ENCODE measurements at places on chromosomes 1 and 21.

DNA sequence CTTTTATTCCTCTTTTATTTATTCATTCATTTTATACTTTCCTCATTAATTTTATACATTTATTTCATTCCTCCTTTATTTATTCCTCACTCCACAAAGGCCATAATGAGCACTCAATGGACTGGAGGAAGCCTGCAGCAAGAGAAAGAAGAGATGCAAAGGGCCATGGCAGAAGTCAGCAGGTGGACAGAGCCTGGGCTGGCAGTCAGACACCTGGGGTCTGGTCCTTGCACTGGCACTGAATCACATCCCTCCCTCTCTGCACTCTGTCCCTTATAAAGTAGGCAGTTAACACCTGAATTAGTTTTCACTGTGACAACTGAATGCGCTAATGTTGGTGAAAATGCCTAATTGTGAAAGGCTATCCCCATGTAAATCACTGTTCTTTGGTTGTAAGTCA, 38.6 kb downstream of the FAM78B start:
- DNase-seq = no peak

DNA sequence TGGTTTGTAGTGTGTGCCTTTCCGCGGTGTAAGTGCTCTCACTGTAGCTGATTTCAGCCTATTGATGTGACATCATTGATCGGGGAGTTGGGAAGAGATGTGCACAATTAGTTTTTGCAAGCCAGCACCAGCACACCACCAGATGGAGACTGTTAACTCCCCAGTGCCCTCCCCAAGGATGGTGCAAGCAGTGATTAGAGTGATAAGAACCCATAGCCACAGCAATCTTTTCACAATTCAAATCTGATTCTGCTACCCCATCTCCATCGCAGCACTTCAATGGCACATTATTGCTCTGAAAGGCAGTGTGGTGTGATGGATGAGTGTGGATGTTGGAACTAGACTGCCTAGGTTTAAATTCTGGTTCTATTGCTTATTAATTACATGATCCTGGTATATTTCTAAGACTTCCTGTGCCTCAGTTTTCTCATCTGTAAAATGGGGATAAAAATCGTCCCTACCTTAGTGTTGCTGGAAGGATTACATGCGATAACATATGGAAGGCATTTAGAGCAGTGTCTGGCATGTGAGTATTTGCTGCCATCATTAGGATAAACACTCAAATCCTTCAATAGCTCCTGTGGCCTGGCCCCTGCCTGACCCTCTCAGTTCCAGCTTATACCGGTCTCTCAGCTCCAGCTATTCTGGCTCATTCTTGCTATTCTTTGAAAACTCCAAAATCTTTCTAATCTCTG, 6.7 kb downstream of the CSF3R start:
- no peak for DNase-seq

GRCh38 chr1:222926566-222926965, 111.7 kb downstream of the DISP1 start:
- DNase-seq = no peak

- no peak for DNase-seq
Measured at GRCh38 chr1:3714284-3714741, 37.9 kb upstream of the CCDC27 start.

DNA sequence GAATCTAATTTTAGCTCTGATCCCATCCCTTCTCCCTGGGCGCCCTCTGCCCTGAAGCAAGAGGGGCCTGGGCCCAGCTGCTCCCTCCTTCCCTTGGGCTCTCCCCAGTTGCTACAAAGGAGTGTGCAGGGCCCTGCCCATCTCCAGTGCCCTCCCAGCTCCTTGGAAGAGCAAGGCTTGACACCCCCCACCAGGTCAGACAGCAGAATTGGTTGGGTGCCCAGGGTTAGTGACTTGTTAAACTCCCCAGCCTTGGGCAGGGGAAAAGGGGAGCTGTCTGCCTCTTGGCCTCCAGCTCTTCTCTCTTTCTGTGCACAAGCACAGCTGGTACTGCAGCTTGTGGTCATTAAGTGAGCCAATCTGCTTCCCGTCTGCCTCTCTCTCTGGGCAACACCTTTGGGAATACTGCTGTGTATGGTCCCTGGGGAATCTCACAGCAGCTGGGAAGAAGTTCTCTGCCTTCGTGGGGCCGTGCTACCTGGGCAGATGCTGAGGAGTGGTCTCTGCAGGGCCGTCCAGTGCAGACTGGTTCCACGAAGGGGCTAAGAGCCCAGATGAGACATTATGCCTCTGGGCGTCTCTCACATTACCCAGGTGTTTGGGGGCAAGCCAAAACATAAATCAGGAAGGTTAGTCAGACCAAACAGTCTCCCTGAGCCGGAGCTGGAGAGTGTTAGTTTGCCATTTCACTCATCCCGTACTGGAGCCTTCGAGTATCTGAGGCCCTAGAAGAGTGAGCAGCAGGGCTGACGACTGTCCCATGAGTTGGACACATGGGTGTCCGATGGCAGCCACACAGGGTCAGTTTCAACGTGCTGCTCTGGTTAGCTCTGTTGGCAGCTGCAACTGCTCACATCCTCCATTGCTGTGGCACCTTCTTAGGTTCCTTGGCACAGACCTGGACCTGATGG, 37.3 kb downstream of the TMEM53 start:
- DNase-seq = peak; percentile 76

GRCh38 chr1:183915625-183916510, 110.9 kb downstream of the RGL1 start:
- peak; percentile 78 for DNase-seq

GRCh38 chr1:15691434-15692032, 7.4 kb downstream of the PLEKHM2 start:
- DNase-seq = no peak

GRCh38 chr1:18636596-18637508, 6.2 kb downstream of the PAX7 start:
- no peak for DNase-seq

GRCh38 chr1:38266197-38266520, 219.6 kb upstream of the POU3F1 start:
- DNase-seq = no peak

- no peak for DNase-seq
Measured at GRCh38 chr1:41811051-41811795, 107.5 kb downstream of the HIVEP3 start.

DNA sequence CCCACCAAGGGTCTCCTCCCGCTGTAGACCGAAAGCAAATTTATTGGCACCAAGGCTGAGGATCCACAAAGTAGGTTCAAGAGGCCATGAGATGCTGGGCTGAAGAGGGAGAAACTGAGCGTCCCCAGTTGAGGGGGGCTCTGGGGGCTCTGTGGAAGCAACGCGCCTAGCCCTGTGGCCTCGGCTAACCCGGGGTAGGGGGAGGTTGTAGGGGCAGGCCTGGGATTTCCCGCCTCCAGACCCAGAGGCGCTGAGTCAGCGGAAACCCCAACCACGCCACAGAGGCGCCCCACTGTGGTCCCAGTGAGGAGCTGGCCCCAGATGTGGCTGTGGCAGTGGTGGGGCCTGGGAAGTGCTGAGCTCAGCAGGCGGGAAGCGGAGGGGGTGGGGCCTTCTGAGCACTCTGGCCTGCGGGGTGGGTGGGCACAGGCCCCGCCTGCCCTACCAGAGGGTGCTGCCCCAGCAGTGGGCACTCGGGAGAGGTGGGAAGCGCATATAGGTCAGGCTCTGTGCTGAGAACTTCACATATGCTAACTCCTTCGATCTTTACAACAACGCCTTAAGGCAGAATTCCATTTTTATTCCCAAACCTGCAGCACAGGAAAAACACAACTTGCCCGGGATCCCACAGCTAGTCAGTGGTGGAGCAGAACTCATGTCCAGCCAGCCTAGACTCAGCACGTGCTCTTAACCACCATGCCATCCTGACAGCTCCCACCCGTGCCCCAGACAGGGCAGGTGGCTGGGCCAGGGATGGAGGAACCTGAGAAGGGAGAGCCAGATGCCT, 1.5 kb upstream of the COL16A1 start:
- peak; percentile 48 for DNase-seq

- DNase-seq = no peak
Measured at GRCh38 chr1:240070188-240070587, 21.5 kb upstream of the FMN2 start.

DNA sequence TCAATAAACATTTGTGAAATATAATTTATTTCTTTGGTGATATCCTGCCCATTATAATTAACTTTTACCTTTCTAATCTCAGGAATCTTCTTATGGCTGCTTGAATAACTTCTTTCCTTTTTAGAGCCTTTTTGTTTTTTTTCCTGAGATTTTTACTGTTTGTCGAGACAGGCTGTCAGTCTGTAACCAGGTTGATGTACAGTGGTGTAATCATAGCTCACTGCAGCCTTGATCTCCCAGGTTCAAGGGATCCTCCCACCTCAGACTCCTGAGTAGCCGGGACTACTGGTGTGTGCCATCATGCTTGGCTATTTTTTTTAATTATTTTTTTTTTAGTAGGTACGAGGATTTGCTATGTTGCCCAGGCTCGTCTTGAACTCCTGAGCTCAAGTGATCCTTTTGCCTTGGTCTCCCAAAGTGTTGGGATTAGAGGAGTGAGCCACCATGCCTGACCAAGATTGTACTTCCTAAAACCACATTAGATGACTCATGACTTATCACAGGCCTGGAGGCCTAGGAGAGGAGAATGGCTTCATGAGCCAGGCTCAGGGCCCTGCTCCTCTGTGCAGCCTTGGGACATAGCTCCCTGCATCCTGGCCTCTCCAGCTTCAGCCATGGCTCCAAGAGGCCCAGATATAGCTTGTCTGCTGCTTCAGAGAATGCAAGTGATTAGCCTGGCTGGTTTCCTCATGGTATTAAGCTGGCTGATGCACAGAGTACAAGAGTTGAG, 48.6 kb downstream of the CTH start:
- DNase-seq = no peak

DNA sequence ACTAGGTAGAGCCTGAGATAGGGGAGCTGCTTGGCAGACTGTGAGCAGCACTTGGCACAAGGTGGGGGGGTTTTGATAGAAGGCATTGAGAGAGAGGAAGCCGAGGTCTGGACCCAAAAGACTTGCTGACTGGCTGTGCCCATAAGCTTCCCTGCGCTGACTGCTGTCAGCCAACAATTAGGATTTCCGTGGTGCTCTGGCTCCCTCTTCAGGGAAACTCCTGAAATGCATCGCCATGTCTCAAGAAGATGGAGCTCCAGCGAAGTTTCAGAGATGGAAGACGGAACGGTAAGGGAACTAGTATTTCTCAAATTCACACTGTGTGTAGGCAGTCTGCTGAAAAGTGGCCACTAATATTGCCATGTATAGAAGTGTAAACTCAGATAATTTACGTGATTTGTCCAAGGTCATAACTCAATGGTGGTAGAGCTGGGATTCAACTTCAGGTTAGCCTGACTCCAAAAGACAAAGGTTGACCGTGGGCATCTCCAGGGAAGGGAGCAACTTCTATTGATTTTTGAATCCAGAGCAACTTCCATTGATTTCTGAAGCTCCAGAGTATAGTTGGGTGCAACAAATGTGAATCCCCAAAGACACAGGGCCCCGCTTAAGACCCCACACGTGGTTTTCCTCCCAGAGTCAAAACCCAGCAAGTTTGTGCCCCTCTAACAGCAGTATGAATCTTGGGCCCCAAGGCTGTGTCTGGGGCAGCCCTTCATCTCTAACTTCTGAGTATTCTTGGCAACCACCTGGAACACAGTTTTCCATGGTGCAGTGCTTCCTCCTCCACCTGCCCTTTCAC, 44.5 kb upstream of the CRNN start:
- peak; percentile 75 for DNase-seq

DNA sequence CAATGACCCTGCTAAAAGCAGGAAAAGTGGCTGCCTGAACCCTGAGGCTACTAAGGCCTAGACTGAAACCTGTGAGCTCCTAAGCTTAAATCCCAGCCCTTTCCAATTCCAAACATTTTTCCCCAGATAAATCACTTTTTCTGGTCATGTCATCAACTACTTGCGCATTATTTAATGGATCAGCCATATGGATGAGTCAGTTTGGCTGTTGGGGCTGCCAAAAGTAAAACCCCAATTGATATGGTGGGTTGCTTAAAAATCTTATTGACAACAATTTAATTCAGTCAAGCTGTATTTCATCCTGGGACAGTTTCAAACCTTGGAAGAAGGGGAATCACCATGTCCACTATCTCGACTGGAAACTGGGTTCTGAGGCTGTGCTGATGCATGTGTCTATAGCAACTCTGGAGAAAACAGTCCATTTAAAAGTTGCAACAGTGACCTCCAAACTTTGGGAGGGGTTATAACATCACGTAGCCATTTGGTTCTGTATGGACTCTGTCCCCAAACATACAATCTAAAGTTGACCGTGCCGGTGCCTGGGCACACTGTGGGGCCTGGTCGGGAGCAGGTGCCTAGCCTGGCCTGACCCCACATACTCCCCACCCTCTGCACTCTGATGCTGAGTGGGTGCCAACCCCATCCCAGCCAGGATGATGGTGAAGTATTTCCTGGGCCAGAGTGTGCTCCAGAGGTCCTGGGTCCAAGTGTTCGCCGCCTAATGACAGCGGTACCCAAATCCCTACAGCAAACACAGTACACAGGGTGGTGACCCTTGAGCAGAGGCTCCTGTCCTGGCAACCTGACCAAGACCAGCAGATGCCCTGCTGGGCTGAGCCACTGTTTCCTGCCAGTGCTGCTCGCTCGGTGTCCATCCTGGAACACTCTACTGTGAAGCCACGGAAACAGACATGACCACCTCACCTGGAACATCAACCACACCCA, 46.5 kb upstream of the LRRC52 start:
- DNase-seq = no peak

GRCh38 chr1:29896791-29897714, 660.7 kb downstream of the PTPRU start:
- no peak for DNase-seq

DNA sequence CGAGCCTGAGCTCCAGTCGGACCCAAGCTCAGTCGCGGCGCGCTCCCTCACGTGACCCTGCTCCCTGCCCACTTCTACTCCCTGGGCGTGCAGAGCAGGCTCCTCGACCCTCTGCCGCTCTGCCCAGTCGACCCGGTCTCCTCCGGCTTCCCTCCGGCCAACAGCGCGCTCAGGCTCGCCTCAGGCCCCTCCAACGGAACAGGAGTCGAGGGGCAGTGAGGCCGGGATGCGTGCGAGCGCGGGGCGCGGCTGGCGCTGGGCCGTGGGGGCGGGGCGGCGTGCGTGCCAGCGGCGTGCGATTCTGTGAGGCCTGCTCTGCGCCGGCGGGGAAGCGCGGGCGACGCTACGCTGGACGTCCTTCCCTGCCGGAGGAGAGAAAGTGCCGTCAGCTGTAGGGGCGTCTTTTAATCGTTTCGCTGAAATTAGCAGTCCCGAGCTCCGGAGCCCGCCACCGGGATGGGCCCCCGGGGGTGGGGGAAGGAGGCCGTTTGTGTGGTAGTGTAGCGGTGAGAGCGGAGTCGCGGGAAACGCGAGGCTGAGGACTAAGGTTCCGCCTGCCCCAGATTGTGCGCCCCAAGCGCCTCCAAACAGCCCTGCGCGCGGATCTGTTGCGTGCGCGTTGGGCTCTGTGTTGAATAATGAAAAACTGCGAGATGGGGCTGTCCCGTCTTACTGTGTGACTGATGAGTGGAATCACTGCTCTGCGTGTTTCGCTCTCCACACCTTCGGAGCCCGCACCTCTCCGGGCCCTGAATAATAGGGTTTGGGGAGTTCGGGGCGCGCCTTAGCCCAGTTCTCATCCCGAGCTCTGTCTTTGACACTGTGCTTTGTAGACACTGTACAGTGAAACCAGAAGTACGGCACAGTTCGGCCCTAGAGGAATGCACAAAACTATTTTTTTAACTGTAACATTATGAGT, at the start of gene ACBD6:
TSS of gene ACBD6 (minus strand) at position 217 of the 919 bp plus-strand sequence. CDS start 311 bp downstream, outside the sequence.
- peak; percentile 93 for DNase-seq

All from D341Med (cell line).